ENCODE measurements at places on chromosomes 7 and 10.

GRCh38 chr7:47739301-47739875, 157.5 kb upstream of the TNS3 start:
- DNase-seq: no peak

DNA sequence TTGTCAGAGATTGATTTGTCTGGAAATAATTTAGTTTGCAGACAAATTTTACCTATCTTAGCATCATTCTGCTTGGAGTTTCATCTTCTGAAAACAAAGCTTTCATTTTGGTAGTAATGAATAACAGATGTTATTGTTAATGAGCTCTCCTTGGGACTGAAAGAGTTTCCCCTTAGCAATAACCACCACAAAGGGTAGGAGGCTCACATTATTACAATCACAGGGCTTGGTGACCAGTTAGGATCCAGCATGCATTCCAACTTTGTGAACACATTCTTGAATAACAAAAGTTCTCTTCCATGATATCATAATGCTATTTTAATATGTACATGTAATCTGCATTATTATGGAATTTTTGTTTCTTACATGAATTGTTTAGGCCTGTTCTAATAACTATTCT, 148.8 kb upstream of the VWC2 start:
- no peak for DNase-seq

GRCh38 chr10:44647877-44648542, 263.1 kb upstream of the CXCL12 start:
- peak; percentile 84 for DNase-seq

DNA sequence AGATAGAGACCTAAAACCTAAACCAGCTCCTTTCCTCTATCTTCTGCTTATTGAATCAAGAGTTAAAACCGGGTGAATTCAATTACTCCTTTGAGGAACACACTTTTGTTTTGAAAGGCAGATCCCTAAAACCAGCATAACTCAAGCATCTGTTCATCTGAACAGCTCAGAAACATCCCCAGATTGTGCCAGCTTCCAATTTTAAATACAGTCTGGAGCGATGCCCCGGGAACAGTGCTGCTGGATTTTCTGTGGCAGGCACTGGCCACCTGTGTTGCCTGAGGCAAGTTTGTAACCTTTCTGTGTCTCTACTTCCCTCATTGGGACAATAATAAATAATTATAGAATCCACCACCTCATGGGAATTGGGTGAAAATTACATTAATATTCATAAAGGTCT, 281.4 kb upstream of the NFE2L3 start:
- DNase-seq: no peak
